ENCODE measurements at places on chromosomes 5 and 9. TPM values are rescaled to one million over a fixed set of nuclear protein-coding genes. Genes with fewer than 3 reads are reported as not detected.

The CDKN2B-AS1 gene
- 0.18 TPM for total RNA-seq

The HMMR gene
- 10.8 TPM for total RNA-seq

The CBY3 gene
- not detected for total RNA-seq

The DMRT2 gene
- total RNA-seq: 23.4 TPM

The SOX30 gene
- 0.09 TPM for total RNA-seq

The SPINK7 gene
- not detected for total RNA-seq

The PCDHGA9 gene
- 3.8 TPM for total RNA-seq

The LCN6 gene
- total RNA-seq: not detected

The MLANA gene
- not detected for total RNA-seq

The KCNN2 gene
- total RNA-seq: 4.7 TPM

The GABRA6 gene
- total RNA-seq: not detected

Data from muscle of leg (tissue), 16 donors.